Effector CD4-positive, alpha-beta T cell (primary cell): ENCODE measurements at places on chromosomes 11 and 22.

DNA sequence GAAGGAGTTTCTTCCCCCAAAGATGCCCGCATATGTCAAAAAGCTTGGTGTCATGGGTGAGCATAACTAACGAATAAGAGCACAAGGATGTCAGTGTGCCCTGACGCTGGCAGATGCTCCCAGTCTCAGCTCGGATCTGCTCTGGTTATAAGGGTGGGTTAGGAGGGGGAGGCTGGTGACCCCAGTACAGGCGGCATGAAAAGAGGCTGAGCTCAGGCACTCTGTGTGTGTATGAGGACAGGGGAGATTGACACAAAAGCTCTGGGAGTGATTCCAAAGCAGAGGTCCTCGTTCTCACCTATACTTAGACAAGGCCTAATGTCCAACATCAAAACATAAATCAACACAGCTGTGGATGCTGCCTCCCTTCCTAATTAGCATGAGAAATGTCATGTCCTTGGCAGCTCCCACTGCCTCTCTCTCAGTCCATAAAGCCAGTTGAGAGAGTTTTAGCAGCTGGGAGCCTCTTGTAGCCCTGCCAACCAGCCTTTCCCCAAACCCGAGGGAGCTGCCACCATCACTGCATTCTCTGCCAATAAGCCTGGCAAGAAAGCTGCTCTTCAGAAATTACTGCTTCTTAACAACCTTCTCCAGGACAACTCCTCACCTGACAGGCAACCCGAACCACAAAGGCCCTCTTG lies 59.8 kb downstream of the SC5D start:
- no peak for DNase-seq

- peak; percentile 72 for DNase-seq
These were observed at the start of gene PPP1R14B for GRCh38 chr11:64246871-64247728. PPP1R14B (minus strand) TSS chr11:64246943; CDS start chr11:64246673, 270 bp downstream.

DNA sequence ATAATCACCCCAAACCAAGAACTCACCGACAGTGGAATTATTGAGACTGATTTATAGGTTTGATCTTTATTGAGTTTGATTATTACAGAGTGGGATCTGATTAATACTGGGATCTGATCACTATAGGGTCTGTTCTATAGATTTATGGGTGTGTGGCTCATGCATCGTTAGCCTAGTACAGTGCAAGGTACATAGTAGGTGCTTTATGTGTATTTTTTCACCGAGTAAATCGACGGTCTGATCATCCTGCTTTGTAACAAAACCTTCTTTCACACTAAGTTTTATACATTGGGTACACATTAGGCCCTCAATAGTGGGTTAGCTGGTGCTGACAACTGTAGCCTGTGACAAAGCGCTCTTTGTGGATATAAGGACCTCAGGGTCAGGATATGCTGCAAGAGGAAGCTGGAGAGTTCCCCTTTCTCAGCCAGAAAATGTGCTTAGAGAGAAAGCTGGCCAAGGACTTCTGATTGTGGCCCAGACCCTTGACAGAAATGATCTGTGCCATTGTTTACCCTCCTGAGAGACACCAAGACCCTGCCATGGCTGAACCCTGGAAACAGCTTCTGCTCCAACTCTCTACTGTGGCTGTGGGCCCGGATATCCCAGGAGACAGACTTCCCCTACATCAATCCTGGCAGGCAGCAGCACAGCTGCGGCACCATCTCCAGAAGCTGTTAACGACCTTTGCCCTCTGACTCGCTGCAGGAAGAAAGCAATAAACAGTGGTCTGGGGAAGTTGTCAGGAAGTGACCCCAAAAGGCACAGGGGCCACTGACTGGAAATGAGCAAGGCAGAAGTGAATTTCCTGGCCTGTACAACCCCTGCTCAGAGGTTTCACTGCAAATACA lies 16.1 kb upstream of the TPP1 start:
- DNase-seq = no peak

DNA sequence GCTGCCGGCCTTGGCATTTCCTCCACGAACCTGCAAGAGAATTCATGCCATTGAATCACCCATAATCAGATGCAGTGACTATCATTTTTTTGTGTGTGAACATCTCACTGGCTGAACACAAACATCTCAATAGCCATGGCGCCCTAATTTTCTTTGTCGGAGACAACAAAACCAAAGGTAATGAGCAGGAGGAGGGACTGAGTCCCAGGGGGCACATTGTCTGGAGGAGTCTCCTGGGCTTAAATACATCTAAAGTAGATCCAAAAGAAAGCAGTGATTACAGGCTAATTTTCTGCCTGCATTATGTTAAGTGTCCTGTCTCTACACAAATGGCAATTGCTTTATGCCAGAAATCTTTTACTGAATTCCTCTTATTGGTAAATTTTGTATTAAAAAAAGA lies 113.5 kb downstream of the NTM start:
- no peak for DNase-seq

DNA sequence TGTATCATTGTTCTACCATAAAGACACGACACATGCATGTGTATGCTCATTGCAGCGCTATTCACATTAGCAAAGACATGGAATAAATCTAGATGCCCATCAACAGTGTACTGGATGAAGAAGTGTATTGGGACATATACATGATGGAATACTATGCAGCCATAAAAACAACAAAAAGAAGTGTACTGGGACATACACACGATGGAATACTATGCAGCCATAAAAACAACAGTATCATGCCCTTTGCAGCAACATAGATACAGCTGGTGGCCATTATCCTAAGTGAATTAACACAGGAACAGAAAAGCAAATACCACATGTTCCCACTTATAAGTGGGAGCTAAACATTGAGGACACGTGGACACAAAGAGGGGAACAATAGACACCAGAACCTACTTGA lies 22.7 kb downstream of the ARL14EP start:
- no peak for DNase-seq

DNA sequence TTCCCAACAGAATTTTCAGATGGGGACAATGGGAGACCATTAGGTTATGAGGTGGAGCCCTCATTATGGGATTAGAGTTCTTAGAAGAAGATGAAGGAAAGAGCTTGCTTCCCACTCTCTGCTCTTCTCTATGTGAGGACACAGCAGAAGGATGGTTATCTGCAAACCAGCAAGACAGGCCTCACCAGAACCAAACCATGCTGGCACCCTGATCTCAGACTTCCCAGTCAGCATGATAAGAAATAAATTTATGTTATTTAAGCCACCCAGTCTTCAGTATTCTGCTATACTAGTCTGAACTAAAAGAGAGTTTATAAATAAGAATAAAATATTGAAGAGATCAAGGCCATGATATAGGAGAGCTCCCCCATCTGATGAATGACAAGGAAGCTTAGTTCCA lies 946.3 kb upstream of the CCDC90B start:
- no peak for DNase-seq

- DNase-seq = no peak
These were observed 15.2 kb downstream of the DGCR6L start for GRCh38 chr22:20304646-20305045.

GRCh38 chr11:122154994-122155393 lies 39.0 kb upstream of the BLID start:
- no peak for DNase-seq

DNA sequence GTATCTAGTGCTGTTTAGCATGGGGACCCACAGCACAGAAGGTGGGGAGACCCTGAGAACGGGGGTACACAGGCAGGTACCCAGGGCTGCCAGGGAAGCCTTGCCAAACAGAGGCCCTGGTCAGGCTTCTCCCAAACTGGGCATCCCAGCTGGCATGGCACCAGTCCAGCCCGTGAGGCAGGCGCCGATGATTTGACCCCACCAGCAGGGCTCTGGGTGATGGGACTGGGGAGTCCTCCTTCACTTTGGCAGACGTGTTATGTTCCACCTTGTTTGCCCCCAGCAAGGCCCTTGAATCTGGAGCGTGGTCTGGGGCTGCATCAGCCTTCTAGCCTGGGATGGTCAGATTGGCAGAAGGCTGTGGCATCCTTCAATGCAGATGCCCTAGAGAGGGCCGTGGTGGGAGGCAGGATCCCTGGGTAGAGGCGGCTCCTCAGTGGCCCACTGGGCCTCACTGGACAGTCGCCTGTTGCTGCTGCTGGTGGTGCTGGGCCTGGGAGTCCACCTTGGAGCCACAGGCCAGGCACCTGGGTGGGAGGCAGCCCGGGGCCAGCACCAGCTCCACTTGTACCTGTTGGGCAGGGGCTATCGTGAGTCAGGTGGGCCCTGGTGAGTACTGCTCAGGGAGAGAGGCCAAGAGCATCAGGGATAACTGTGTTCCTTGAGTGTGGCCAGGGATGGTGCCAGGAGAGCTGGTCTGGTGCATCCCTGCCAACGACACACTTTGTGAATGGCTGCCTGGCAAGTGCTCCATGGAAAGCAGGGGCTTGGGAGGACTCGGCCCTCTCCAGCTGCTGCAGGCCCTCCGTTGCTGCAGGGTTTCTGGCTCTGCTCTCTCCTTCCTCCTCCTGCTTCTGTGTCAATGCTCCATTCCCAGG lies 3.3 kb downstream of the ADORA2A start:
- DNase-seq = no peak

DNA sequence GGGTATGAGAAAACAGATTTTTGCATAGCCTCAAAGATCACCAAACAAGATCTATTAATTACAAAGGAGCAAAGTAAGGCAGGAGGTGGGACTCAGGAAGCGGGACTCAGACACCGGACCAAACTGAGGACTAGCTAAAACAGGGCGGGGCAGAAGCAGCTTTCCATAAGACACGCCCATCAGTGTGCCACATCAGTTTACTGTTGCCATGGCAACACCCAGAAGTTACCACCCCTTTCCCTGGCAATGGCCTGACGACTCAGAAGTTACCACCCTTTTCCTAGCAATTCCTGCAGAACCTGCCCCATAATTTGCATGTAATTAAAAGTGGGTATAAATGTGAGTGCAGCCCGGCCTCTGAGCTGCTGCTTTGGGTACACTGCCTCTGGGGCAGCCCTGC lies 173.9 kb downstream of the SHANK2 start:
- no peak for DNase-seq

GRCh38 chr22:43302531-43303041 lies 40.6 kb downstream of the SCUBE1 start:
- no peak for DNase-seq

- no peak for DNase-seq
These were observed 50.2 kb upstream of the SPATA19 start for GRCh38 chr11:133895551-133895950.

DNA sequence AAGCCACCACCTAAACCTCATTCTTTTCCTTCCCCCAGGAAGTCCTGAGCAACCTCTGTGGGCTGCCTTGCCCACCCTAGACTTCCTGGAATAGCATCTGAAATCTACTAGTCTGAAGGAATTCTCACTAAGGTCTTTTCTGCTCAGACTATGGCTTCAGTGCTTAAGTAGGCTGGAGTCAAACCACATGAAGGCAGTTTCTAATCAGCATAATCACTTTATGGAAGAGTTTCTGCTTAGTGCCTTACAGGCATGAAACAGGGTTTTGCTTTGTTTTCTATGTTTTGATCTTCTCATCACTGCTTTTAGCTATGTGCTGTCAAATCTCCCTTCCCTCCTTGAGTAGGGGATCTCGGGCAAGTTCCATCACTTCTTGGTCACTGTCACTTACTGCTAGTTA lies 117.7 kb downstream of the WT1 start:
- DNase-seq = no peak

GRCh38 chr11:20099527-20099926 lies 60.7 kb downstream of the DBX1 start:
- no peak for DNase-seq

DNA sequence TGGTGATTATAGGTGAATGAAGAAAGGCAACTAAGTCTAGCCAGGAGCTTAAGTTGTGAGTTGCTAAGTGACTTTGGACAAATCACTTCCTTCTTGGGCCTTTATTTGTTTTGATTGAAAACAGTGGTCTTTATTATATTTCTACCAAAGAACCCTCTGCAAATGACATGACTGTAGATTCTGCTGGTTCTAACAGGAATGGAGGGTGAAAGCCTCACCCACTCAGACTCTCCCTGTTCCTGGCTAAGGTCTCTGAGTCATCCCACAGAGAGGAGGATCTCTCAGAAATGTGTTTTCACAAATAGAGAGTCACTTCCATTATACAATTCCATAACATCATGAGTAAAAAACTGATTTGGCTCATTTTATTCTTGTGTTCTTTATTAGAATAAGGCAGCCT lies 583.9 kb upstream of the LRRC4C start:
- no peak for DNase-seq

GRCh38 chr11:128397362-128397761 lies 190.0 kb downstream of the ETS1 start:
- no peak for DNase-seq

- DNase-seq = no peak
These were observed 430.6 kb downstream of the BUD13 start for GRCh38 chr11:116342148-116342547.

GRCh38 chr22:36823186-36823839 lies 6.5 kb upstream of the PVALB start:
- DNase-seq = no peak

GRCh38 chr22:27241430-27242321 lies 559.9 kb downstream of the MN1 start:
- no peak for DNase-seq

DNA sequence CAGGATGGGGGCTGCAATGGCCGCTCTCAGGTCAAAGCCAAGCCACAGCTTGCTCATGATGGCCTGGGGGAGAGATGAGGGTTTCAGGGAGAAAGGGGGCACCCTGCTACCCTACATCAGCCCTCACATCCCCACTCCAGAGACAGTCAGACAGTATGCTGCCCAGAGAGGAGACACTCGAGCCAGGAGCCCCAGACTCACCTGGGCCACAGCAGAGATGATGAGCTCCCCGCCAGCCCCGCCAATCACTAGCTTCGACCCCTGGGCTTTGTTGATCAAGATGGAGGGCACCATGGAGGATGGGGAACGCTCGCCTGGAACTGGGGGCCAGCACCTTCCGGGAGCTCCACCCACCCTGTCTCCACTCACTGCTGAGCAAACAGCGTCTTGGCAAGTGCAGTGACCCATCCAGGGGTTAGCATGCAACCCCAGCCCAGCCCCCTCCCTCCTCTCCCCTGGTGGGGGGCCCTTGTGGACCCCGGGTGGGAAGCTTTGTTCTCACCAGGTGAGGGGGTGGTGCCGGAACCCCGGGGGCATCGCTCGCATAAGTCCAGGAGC lies 19.8 kb downstream of the GGT5 start:
- DNase-seq = no peak

- no peak for DNase-seq
These were observed 17.9 kb upstream of the NUCB2 start for GRCh38 chr11:17258670-17259069.

GRCh38 chr11:61797263-61797944 lies 4.7 kb downstream of the FEN1 start:
- peak; percentile 75 for DNase-seq

- DNase-seq = peak; percentile 48
These were observed at the start of gene SHISA8 for GRCh38 chr22:41915035-41915785. SHISA8 (minus strand) TSS chr22:41915074; CDS start chr22:41914667, 407 bp downstream.

DNA sequence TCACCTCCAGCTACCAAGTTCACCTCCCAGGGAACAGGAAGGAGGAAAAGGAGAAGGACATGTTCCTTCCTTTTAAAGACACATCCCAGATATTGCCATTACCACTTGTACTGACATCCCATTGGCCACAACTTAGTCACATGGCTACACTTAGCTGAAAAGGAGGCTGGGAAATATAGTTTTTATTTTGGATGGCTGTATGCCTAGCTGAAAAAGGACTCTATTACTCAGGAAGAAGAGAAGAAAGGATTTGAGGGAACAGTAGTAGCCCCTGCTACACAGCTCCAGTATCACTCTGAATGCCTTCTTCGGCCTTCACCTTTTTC lies 2.1 kb upstream of the APOA5 start:
- no peak for DNase-seq

- no peak for DNase-seq
These were observed 8.4 kb downstream of the SLC25A45 start for GRCh38 chr11:65373839-65374580.
